ENCODE measurements at places on chromosomes 11 and 22.

GRCh38 chr11:36488096-36488495, 22.0 kb downstream of the TRAF6 start:
- no peak for DNase-seq

DNA sequence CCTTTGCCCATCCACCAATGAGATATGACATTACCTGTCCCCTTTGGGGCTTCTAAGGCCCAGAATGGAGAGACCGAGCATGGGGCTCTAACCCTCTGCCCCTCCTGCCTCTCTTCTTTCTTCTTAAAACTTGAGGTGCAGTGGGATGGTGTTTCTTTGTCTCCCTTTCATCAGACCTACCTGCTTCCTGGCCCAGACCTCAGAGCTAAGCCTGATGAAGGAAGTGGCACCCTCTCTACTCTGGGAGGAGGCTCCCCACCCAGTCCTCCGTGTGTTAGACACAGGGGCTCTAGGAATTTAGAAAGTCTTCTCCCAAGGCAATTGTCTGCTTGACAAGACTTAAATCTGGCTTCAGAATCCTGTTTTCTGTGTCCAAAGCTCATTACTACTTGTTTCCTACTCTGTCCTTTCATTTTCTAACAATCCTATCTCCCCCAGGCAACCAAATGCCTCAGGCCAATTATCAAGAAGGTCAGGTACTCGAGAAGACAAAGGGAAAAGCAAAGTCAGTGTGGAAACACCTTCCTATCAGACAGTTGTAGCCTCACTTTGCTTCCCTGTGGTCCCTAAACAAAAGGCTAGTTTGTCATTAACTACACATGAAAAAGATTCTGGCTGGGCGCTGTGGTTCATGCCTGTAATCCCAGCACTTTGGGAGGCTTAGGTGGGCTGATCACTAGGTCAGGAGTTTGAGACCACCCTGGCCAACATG, 20.3 kb upstream of the PARVA start:
- no peak for DNase-seq

- no peak for DNase-seq
These were observed 158.2 kb upstream of the E2F8 start for GRCh38 chr11:19398772-19399527.

- peak; percentile 75 for DNase-seq
These were observed 16.8 kb upstream of the MFRP start for GRCh38 chr11:119363081-119363850.
